HL-60 (cell line): ENCODE measurements at places on chromosomes 7 and 10.

DNA sequence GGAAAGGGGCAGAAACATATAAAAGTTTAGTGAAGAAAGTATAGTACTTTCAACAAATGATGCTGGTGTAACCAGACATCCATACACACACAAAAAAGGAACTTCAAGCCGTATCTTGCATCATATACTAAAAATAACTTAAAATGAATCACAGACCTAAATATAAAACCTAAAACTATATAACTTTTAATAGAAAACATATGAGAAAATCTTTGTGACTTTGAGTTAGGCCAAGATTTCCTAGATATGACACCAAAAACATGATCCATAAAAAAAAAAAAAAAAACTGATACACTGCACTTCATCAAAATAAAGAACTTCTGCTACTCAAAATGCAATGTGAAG, 40.9 kb downstream of the NUDCD3 start:
- no peak for DNase-seq

DNA sequence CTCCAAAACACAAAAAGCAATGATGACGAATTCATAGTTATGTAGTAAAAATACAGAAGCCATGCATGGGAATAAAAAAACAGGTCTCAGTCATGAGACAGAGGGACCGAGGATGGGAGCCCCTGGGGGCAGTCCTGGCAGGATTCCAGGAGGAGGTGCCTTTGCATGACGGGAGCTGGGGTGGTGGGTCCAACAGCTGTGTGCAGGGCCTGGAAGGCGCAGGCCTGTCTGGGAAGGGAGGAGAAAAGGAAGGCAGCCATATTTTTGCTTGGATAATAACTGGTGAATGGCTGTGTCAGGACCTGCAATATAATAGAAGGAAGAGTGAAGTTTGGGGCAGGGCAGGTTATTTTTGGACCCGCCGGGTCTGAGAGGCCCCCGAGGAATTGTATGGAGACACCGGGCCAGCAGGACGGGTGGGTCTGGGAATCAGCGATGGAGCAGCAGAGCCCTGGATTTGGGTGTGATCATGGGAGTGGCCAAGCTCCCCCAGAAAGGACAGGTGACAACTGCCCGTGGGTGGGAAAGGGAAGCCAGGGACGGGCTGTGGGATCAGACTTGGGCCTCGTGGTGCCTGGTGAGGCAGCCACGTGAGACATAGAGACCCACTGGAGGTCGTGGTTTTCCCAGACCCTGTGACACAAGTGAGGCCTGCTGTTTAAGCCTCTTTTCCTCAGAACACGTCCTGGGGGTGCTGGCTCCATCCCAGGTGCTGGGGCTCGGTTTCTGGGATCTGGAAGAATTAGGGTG, 2.9 kb upstream of the JAKMIP3 start:
- no peak for DNase-seq

DNA sequence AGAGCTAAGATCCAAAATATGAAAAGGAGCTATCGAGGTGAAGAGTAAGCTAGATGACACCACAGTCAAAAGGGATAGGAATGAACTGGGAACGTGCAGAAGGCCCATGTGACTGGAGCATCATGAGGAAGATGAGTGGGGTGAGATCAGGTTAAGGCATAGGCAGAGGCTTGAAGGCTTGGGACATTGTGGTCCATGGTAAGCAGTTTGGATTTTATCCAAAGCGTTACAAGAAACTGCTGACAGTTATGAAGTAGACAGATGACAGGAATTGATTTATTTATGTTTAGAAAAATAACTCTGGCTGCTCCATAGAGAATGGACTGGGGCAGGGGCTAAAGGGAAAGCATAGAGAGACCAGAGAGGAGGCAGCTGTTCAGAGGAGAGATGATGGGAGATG, 18.1 kb upstream of the PANK1 start:
- no peak for DNase-seq

DNA sequence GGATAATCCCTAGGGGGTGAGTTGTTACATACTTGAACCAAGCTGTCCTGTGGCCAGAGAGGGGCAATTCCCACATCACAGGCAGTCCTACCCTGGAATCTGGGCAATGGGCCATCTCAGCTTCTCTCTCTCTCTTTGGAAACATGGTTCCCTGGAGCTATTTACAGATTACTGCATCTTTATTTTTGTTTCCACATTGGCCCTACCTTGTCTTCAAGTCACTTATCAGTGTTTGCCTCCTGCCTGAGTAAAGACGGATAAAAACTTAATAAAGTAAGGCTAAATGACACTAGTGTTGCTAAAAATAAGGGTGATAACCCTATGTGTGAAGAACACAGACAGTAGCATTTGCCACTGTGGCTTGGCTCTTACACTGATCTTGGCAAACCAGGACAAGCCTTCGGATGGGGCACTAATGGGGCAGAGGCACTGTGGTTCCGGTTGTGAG, 228.2 kb downstream of the GFRA1 start:
- no peak for DNase-seq

- DNase-seq = no peak
These were observed 1203.3 kb upstream of the CELF2 start for GRCh38 chr10:9814285-9814864.

DNA sequence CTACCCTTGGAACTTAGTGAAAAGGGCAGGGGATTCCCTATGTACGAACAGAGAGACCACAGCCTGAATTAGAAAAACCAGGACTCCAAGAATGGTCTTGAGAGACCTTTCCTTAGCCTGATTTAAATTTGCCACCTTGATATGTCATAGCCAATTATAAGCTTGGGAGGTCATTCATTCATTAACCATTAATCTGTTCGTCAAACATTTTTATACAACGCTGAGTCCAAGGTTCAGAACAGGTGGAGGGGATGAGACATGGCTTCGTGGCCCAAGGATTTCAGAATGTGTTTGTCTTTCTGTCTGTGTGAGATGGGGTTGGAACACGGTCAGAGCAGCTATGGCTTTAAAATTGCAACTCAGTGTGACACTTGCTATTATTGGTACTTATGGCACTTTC, 158.0 kb downstream of the PAXIP1 start:
- DNase-seq = no peak

DNA sequence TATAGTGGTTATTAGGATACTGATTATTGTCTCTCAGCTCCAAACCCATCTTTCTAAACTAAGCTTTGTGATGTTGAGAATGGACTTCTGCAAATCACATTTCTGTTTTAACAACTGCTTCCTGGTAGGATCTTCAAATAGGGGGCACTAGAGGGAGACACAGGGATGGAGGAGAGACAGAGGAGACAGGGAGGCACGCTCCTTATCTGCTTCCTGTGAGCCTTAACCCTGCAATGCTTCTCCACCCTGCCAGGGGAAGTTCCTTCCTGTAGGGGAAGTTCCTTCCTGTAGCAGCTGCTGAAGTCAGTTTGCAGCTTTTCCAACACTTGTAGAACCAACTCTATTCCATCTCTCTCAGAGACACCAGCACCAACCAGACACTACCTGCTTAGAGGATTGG, 847.2 kb downstream of the CCSER2 start:
- DNase-seq = no peak

DNA sequence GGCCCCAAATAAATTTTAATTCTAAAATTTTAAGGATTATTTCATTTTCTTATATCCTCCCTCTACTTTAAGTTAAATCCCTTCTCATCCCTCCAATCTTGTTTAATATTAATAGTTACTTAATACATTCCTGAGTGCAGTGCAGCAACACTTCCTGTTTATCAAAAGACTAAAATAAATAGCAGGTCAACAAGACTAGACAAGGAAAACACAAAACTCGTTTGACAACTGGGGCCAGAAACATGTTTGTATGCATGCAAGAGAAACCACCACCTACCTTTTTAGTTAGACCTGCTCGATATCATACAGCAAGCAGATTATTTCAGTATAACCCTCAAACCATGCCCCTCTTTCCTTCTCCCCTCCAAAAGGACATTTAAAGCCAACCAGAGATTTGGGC, 95.8 kb downstream of the PARD3 start:
- no peak for DNase-seq

DNA sequence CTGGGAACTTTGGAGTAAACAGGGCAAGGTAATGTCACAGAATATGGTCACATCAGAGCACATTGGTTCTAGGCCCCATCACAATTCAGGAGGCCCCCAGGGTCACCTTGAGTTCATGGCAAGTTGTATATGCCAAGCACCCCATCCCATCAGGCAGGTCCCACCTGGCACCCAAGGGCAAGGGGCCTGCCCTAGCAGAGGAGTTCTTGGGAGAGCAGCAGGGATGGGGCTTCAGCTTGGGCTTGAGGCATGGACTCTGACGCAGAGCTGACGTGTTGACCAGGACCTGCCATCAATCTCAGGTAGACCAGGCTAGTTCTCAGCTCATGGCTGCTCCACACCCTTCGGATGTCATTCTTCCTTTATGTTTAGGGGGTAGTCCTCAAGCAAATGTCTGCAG, 20.9 kb downstream of the PLAC9 start:
- DNase-seq = no peak

- no peak for DNase-seq
These were observed 1.7 kb upstream of the SPACDR start for GRCh38 chr7:100465702-100466311.

DNA sequence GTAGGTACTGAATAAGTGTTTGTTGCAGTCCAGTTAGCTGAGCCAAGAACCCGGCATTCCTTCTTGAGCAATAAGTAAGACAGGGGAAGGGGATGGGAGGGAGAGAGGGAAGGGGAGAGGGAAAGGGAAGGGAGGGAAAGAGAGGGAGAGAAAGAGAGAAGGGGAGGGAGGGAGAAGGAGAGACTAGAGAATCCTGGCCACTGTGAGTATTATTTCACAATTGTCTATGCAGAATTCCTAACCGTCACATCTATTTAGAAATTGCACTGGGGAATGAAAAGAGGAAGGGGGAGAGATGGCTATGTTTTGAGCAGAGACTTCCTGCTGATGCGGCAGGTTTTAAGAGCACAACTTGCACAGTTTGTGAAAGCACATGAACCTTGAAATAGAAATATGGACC, 251.4 kb upstream of the ZMIZ1 start:
- DNase-seq = peak; percentile 31

GRCh38 chr10:75398692-75399460, 2.7 kb downstream of the ZNF503 start:
- DNase-seq = no peak

- DNase-seq = no peak
These were observed 28.1 kb downstream of the CSGALNACT2 start for GRCh38 chr10:43166207-43166879.

DNA sequence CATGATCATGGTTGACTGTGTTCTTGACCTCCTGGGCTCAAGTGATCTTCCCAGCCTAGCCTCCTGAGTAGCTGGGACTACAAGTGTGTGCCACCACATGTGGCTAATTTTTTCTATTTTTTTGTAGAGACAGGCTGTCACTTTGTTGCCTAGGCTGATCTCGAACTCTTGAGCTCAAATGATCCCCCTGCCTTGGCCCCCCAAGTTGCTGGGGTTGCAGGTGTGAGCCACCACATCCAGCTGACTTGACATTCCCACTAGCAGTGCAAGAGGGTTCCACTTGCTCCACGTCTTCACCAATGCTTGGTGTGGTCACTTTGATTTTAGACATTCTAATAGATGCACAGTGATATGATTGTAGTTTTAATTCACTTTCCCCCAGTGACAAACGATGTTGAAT, 25.1 kb downstream of the CYP26A1 start:
- DNase-seq = no peak

GRCh38 chr10:124935946-124936345, 6.0 kb upstream of the ZRANB1 start:
- no peak for DNase-seq

DNA sequence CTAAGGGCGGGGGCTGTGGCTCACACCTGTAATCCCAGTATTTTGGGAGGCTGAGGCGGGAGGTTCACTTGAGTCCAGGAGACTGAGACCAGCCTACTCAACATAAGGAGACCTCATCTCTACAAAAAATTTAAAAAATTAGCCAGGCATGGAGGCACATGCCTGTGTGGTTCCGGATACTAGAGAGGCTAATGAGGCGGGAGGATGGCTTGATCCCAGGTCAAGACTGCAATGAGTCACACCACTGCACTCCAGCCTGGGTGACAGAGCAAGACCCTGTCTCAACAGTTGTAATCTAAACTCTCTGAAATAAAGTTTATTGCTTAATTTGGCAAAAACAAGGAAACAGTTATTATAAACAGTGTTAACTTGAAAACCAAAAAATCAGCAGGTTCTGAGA, 123.3 kb downstream of the USP6NL start:
- no peak for DNase-seq

DNA sequence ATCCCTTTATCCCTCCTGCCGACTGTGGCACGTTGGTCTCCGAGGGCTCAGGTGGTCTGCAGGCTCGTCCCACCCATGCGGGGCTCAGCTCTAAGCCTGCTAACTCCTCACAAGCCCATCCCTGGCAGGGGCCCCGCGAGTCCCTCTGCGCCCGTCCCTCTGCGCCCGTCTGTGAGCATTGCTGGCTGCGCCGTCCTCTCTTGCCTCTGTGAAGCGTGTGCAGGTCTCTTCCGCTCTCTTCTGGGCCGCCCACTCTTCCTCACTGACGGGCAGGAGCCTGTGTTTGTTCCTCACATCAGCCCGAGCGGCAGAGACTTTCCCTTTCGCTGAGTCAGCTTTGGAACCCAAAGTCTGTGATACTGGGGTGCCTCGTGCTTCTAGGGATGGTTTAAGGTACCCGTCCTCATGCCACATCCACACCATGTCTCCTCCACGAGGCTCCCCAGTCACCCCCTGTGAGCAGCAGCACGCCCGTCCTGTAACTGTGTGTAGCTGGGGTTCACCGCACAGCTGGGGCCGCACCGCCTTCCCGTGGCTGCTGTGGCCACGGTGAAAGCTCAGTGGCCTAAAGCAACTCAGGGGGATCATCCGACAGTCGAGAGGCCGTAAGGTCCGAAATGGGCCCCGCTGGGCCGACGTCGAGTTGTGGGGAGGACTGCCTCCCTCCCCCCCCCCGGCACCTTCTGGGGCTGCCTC, 35.5 kb downstream of the ADGRA1 start:
- DNase-seq = no peak

DNA sequence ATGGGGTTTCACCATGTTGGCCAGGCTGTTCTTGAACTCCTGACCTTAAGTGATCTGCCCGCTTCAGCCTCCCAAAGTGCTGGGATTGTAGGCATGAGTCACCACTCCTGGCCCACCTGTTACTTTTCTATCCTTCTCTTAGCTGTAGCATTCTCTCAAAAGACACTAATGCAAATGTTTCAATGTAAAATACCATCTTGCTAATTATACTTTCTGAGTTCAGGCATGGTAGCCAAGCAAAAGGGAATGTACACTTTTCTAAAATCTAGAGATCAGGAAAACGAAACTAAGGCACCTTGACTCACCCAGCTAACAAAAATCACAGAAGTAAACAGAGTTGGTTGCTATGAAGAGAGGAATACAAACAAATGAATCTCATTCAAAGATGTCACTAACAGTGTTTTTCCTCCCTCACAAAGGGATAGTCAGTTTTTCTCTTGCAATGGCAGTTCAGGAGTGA, 401.0 kb upstream of the NRP1 start:
- DNase-seq = no peak

GRCh38 chr7:12898004-12898403, 210.6 kb downstream of the ARL4A start:
- no peak for DNase-seq
